GM12864 (cell line): ENCODE measurements at places on chromosomes 12 and 14.

DNA sequence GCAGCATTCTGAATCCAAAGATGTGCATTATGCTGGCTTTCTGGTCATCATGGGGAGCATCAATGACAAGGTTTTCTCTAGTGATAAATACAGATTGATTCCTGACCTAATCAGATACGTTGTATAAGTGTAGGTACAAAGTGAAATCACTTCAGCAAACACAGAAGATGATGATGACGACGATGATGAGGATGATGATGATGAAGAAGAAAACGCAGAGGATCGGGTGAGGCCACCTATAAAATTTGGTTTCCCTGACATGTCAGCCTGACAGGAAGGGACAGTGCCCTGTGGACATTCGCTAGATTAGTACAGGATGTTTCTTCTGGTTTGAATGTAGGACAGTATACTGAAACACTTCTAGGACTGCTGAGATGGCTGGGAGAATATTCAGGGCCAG, 20.2 kb downstream of the RNF34 start:
- no peak for DNase-seq

GRCh38 chr14:81247271-81247766, 26.6 kb upstream of the GTF2A1 start:
- no peak for DNase-seq

- DNase-seq = no peak
These were observed 153.0 kb downstream of the MYRFL start for GRCh38 chr12:69978020-69978419.

- DNase-seq = no peak
These were observed 104.9 kb upstream of the EEA1 start for GRCh38 chr12:93033948-93034347.

- DNase-seq = no peak
These were observed 80.6 kb upstream of the STRN3 start for GRCh38 chr14:31106768-31107167.

DNA sequence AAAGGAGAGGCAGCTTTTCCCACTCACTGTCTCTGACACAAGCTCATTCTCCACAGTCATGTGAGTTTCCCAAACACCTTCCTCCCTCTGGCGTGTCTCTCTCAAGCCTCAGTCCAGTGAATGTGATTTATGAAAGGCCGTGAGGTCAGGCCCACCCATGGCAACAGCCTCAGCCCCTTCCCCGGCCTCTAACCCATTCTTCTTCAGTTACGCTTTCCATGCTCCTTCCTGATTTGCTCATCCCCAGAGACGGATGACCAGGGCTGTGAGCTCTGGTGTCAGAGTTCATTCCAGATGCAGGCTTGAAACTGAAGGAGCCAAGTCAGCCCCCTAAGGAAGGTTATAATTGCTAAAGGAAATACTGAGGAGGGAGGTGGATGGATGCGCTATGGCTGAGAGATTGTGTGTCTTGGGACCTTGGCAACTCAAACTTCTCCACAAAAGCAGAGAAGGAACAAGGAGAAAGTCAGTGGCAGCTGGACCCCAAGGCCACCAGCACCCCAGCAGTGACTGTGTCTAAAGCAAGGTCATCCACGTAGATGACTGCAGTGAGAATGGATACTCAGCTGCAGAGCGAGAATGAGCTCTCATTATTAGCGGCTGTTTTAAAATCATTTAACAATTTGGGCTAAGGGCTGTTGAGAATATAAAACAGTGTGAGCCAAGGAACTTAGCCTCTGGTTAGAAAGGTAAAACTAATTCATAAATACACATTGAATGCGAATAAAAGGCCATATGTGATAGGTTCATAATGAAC, 84.1 kb downstream of the FBXL14 start:
- DNase-seq = no peak

DNA sequence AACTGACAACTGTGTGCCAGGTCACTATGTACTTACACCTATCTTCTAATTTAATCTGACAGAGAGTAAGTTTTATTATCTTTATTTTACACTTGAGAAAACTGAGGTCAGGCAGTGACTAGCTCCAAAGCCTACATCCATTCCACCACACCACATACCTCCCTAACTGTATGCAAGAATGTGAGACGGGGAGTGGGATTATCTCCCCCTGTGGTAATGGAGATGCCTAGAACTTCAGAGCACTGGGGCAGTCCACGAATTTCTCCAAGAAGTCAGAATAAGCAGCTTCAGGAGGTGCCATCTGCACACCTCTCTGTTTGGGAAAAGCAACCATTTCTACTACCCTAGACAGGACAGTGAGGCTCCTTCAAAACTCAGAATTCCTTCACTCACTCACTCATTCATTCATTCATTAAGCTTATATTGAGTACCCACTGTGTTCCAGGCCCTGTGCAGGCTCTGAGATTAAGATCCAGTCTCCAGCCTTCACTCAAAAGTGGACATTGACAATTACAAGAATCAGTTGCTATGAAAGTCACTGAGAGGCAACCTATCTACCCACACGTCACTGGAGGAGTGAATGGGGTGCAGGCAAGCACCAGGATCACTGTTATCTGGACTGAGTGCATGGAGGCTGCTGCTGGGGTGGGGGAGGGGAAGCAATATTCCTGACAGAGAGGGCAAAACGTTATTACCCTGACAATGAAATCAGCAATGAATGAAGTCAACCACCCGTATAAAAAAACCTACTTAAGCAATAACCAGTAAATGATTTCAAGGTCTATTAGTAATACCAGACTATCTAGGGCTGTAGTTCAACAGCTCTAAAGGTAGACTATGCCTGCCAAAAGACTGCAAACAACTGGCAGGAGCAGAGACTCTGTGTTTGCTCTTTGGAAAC, 18.0 kb downstream of the SLC7A7 start:
- DNase-seq = no peak

DNA sequence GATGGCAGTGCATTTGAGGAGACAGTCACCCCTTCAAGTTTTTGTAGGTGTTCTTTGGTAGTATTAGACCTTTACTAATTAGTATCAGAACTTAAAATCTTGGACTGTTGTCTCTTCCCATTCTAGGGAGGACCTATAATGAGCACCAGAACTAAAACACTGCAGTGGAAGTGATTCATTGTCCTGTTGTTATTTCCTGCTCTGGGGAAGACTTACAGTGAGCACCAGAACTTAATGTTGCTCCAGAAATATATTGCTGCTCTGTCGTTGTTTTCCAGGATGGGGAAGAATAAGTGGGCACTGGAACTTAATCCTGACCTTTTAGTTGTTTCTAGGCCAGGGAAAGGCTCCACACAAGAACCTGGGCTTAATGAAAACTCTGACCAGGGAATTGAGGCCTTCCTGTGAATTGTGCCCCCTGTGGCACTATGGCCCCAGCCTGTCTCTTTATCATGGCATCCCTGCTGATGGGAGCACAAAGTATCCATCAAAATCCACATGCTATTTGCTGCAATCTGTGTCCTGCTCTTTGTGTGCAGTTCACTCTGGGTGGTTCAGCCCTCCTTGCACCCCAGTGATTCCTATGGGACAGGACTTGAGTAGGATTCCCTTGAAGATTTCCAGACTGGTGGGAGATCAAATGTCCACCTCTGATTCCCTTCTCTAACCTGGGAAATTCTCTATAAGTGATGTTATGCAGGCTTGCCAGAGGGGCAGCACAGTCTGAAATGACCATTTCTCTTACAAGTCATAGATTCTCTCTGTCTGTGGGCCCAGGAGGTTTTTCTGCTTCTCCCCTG, 175.8 kb downstream of the PAWR start:
- no peak for DNase-seq

- no peak for DNase-seq
These were observed 77.5 kb downstream of the SSPN start for GRCh38 chr12:26272851-26273250.
